ENCODE measurements at places on chromosomes 13 and 19. TPM values are rescaled to one million over a fixed set of nuclear protein-coding genes. Genes with fewer than 3 reads are reported as not detected.

- no peaks in the 10 kb centered on the region for H3K36me3 ChIP-seq
- no peak for DNase-seq
- H3K27ac ChIP-seq, result no peak overlapping the region
- H3K4me1 ChIP-seq, result no peaks in the 10 kb centered on the region
- H3K4me3 ChIP-seq, result no peak overlapping the region
- no peaks in the 10 kb centered on the region for H3K27me3 ChIP-seq
Observed at GRCh38 chr13:112062072-112062567, 4.8 kb upstream of the SOX1 start.

DNA sequence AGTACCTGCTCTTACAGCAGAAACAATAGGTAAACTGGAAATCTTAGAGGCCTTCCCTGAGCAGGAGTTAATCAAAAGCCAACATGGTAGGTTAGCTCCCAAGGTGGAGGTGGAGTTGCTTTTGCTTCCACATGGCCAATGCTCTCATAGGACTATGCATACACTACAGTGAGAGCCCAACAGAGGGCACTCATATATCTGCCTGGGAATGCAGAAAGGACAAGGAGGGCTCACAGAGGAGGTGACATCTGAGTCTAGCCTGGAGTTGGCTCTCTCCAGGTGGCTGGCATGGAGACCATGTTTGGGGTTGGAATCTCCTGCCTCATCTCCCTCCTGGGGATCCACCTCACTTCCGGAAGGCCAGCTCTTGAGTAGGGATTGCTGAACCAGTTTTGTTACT is 34.6 kb downstream of the ATP8A2 start:
- H3K4me3 ChIP-seq, result no peak overlapping the region
- no peak overlapping the region for H3K27ac ChIP-seq
- no peak for DNase-seq
- no peaks in the 10 kb centered on the region for H3K27me3 ChIP-seq
- H3K4me1 ChIP-seq, result no peaks in the 10 kb centered on the region
- no peaks in the 10 kb centered on the region for H3K36me3 ChIP-seq

GRCh38 chr19:19746286-19747213 is 13.6 kb upstream of the ZNF14 start:
- no peak for DNase-seq
- no peaks in the 10 kb centered on the region for H3K27me3 ChIP-seq
- H3K4me1 ChIP-seq, result no peaks in the 10 kb centered on the region
- H3K36me3 ChIP-seq, result no peaks in the 10 kb centered on the region
- no peak overlapping the region for H3K27ac ChIP-seq

- no peak overlapping the region for H3K4me3 ChIP-seq
- H3K36me3 ChIP-seq, result no peaks in the 10 kb centered on the region
- DNase-seq, result no peak
- H3K4me1 ChIP-seq, result no peaks in the 10 kb centered on the region
Observed at GRCh38 chr13:36029166-36029565, 102.0 kb downstream of the DCLK1 start.

DNA sequence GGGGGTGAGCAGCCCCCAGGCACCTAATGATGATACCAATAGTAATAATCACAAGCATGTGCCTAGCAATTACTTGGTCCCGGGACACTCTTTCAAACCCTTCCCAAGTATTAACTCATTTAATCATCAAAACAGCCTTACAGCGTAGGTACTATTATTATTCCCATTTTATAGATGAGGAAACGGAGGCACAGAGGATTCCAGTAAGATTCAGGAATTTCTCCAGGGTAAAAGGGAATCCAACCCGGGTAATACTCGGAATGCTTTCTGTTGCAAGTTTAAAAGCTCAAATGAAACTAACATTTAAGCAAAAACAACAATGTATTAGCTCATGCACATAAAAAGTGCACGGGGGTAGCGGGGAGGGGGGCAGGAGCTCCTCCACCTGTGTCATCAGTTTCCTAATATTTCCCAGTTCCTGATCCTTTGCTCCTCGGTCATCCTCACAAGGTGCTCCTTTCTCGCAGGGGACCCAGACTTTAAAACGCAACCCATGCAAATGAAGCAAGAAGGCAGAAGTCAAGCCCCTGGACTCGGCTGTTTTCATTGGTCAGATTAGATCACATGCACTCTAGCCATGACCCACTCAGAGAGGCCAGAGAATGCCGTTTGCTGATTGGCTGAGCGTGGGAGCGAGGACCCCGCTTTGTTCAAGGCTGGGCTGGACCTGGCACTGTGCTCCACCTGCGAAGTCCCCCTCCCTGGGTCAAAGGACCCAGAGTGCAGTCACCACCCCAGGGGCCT is 38.3 kb upstream of the C19orf12 start:
- H3K27me3 ChIP-seq, result no peaks in the 10 kb centered on the region
- no peaks in the 10 kb centered on the region for H3K4me1 ChIP-seq
- H3K4me3 ChIP-seq, result no peak overlapping the region
- no peaks in the 10 kb centered on the region for H3K36me3 ChIP-seq
- H3K27ac ChIP-seq, result no peak overlapping the region

FGF21 gene
- not detected for total RNA-seq

ATP13A1 gene
- 67.9 TPM for total RNA-seq

FAM124A gene
- total RNA-seq, result 1.2 TPM

ARRDC2 gene
- 6.8 TPM for total RNA-seq

PLIN3 gene
- total RNA-seq, result 74.6 TPM

ZNF749 gene
- total RNA-seq, result 9.0 TPM

PRTN3 gene
- not detected for total RNA-seq

GRIN3B gene
- 0.22 TPM for total RNA-seq

OVOL3 gene
- not detected for total RNA-seq

All from ovary (tissue), 10 donors.